Neuronal stem cell (in vitro differentiated cells): ENCODE measurements at places on chromosomes 3 and 15.

- H3K4me1 ChIP-seq = peaks cover 20% of the 10 kb centered on the region
- no peak overlapping the region for H3K4me3 ChIP-seq
- no peak overlapping the region for H3K27ac ChIP-seq
- H3K27me3 ChIP-seq = no peaks in the 10 kb centered on the region
These were observed 86.9 kb upstream of the HERC1 start for GRCh38 chr15:63920504-63921175.

DNA sequence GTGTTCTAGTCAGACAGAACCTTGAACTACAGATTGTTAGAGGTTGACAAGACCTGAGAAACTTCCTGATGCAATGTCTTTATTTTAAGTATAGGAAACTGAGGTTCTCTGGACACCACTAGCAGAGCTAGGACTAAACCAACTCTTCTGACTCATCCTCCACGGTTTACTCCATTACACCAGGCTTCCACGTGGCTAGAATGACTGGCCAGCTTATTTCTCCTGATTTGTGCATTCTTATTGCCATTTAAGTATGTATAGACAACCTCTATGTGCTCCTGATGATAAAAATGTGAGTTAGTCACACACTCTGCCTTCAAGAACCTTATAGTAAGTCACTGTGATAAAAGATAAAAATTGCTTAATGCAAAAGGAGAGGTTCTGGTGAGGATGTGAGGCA lies 182.7 kb downstream of the MEX3B start:
- H3K27me3 ChIP-seq = no peaks in the 10 kb centered on the region
- H3K4me1 ChIP-seq = no peaks in the 10 kb centered on the region
- DNase-seq = no peak

- peaks cover 8% of the 10 kb centered on the region for H3K4me1 ChIP-seq
- H3K27ac ChIP-seq = no peak overlapping the region
- no peaks in the 10 kb centered on the region for H3K27me3 ChIP-seq
- peaks cover 8% of the 10 kb centered on the region for H3K36me3 ChIP-seq
- H3K4me3 ChIP-seq = peak overlapping the region; percentile 94
- no peak for DNase-seq
These were observed 341 bp downstream of the HEXA start for GRCh38 chr15:72375501-72375845.

DNA sequence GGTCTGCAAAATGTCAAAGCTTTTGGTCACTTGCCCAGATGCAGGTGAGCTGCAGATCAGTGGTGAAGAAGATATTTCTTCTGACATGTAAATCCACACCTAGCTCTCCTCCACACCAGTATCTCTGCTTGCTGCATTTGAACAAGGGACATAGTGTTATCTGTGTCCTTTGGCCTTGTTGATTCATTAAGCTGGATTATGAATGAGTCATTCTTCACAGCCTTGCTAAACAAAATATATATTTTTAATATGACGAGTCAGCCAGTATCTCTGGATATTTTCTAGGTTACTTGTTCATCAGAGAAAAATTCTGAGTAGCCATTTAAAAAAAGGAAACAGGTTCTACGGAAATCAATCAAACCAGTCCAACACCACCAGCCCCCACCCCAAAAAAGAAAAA lies 190.6 kb upstream of the ADAMTS9 start:
- H3K4me3 ChIP-seq = no peak overlapping the region
- no peaks in the 10 kb centered on the region for H3K27me3 ChIP-seq
- no peaks in the 10 kb centered on the region for H3K4me1 ChIP-seq
- no peak for DNase-seq
- H3K36me3 ChIP-seq = no peaks in the 10 kb centered on the region
- H3K27ac ChIP-seq = no peak overlapping the region

DNA sequence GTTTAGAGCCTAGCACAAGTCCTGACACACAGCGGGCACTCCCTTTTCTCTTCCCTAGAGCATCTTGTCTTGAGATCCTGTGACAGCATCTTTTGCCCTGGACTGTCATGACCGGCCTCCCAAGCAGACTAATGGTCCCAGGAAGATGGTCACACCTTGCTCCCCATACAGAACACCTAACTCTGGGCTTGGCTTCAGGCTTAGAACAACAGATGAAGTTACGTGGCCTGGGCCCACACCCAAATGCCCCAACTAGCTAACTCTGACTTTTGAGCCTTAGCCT lies 781 bp upstream of the IP6K1 start:
- H3K27ac ChIP-seq = no peak overlapping the region
- H3K27me3 ChIP-seq = no peaks in the 10 kb centered on the region
- peaks cover 11% of the 10 kb centered on the region for H3K4me1 ChIP-seq
- peaks cover 21% of the 10 kb centered on the region for H3K36me3 ChIP-seq
- no peak for DNase-seq
- peak overlapping the region; percentile 97 for H3K4me3 ChIP-seq
